ENCODE measurements at places on chromosomes 13 and 19.

- no peak for DNase-seq
Observed at GRCh38 chr19:41599175-41599966, 23.4 kb downstream of the CEACAM21 start.

DNA sequence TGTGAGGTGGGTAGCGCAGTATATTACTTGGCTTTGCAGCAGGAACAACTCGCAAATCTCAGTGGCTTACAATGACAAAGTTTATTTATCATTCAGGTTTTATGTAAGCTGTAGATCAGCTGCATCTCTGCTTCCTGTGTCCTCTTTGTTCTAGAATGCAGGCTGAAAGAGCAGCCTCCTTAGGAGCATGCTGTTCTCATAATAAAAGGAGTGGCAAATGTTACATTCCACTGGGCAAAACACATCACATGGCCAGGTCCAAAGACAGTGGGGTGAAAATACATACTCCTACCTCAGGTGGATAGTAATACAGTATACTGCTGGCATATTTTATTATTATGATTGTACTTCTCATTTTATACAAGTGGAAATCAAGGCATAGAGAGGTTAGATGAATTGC lies 1.2 kb upstream of the CSNK1A1L start:
- DNase-seq, result no peak

DNA sequence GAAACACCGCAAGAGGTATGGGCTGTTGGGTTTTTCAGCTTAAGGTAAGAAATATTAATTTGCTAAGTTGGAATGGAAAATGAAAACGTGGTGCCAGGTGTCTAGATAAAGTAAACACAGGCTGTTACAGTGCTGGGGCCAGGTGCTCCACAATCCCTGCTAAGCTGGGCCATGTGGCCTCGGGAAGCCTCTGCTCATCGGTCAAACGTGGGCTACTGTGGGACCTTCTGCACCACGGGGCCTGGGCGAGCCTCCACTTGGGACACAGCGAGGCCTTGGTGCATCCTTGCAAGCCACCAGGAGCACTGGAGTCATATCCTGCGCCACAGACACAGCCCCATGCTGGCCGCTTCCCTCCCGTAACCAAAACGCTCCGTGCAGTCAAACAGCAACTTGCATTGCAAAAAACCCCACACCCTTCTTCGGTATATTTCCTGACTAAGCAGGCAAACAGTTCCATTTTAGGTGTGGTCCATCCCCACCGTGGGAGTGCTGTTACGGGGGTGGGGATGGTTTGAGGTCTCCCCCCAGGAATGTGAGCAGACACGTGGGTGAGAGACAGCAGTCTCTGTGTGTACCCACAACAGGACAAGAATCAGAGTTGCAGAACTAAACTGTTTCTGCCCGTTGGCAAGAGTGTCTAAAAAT lies 96.3 kb upstream of the SOX1 start:
- no peak for DNase-seq

DNA sequence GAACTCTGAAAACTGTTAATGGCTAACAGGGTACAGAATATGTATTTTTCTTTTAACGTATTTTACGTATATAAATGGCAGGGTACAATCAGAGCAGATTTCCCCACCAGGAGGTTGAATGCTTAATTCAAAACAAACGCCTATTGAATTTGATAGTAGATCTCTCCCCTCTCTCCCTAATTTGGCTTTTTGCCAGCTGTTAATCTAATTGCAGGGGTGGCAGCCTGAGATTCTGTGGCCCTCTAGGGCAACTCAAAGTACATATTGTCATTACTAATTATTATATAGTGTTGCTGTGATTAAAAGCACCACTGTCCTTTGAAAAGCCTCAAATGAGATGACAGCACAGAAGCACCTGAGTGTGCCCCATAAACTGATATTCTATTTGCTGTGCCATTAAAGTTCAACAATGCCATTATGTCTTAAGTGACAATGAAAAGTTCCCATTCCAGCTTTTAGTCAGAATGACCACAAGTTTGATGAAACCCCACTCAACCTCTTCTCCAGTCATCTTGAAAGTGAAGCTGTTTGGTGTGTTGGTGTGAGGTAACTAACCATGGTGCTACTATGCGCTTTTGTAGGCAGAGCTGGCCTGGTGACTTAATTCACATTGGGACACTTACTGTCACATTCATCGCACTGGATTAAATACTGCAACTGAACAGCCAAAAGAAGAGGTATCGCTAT lies 351.4 kb downstream of the KCNRG start:
- peak; percentile 22 for DNase-seq

GRCh38 chr13:60627071-60627686 lies 230.2 kb downstream of the TDRD3 start:
- no peak for DNase-seq

- DNase-seq, result no peak
Observed at GRCh38 chr19:7729831-7730285, 2.1 kb downstream of the CLEC4G start.

- DNase-seq, result no peak
Observed at GRCh38 chr13:114309806-114310410, 4.4 kb upstream of the CHAMP1 start.

DNA sequence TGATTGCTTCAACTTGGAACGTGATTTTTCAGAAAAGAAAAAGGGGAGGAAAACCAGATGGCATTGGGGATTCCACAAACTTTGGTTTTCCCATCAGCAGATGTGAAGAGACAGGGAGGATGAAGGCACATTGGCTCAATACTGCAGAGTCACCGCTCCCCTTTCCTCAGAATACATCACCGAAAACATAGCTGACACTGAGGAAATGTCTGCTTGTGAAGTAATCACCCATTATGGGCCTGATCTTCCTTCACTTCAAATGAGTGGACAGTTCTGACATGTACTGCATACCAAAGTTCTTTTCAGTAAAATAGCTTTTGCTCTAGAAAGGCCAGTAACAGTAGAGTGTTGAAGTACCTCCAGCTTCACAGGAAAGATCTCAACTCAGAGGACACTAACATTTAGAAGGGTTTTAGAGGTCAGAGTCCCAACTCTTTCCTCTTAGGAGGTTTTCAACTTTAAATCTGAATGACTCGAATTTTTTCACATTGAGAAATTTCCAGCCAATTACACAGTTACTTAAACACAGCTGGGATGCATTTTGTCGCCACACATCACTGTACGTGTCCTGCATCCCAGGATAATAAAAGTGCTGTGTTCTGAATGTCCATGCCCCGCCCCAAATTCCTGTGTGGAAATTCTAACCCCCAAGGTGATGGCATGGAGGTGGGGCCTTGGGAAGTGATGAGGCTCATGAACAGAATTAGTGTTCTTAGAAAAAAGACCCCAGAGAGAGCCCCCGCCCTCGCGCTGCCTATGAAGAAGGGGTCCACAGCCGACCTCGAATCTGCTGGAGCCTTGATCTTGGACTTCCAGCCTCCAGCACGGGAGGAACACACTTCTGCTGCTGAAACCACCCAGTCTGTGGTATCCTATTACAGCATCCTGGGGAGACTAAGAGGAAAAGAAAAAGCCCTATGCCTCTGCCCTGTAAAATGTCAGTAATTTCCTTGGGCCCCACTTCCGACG lies 77.7 kb downstream of the COL4A1 start:
- no peak for DNase-seq

- no peak for DNase-seq
Observed at GRCh38 chr13:24182703-24183081, 22.2 kb downstream of the SPATA13 start.

GRCh38 chr13:59352600-59352999 lies 811.1 kb downstream of the DIAPH3 start:
- DNase-seq, result no peak

DNA sequence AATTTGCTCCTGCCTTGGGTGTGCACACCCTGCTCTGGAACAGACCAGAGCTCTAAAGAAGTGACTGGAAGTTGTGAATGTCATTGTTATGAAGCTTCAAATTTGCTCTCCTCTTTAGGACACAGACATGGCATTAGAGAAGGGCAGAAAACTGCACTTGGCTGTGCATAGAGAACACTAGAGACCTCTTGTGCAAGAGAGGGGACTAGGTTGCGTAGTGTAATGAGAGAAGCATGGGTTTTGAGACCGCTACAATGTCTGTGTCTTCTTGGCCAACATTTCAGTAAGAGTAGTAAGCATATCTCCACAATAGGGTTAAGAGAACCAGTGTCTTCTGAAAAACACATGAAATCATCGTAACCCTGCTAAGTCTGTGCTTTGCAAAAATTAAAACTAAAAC lies 423.3 kb downstream of the SPRY2 start:
- no peak for DNase-seq

- no peak for DNase-seq
Observed at GRCh38 chr13:113364901-113365582, 1.1 kb upstream of the GRTP1 start.

Measured in stimulated activated CD8-positive, alpha-beta memory T cell treated with anti-CD3 and anti-CD28 coated beads, Interleukin-15, amount 100 ng/mL, for 48 hours (primary cell).